ENCODE measurements at places on chromosomes 7 and 10.

- DNase-seq: no peak
Observed at GRCh38 chr10:58291538-58292174, 22.7 kb downstream of the CISD1 start.

DNA sequence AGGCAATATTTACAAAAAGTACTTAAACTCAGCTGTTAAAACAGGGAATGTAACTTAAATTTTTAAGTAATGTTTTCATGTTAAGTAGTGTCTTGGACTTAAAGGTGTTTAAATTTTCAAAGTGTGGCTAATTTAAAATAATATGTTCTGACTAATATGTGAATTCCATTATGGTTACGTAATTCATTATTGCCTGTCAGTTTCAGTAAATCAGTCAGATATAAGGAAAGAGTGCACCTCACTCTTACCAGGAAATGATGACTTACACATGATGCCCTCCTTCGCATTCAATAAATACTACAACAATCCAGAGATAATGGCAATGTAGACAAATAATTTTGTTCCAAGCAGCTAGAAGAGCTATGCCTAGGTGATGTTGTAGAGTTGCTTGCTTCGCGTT is 69.0 kb upstream of the WNT16 start:
- no peak for DNase-seq

DNA sequence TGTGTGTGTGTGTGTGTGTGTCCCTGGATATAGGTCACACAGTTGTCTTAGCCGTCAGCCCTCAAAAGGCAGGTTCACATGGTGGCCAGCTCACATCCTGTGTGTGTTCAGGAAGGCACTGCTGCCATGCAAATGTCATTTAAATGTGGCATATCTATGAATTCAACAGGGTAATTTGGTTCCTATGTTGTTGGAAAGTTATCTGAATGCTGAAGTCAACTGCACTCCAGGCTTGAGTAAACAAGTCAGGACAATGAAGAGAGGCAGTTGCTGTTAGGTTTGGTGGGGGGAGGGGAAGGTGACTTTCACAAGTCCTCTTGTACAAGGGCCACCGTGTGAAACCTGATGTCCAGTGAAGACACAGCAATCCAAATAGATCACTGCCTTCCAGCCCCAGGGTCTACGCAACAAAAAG is 61.1 kb downstream of the PTPRE start:
- no peak for DNase-seq

- DNase-seq: no peak
Observed at GRCh38 chr10:114538181-114538906, 119.7 kb downstream of the ABLIM1 start.

GRCh38 chr7:41976411-41976810 is 260.6 kb downstream of the GLI3 start:
- no peak for DNase-seq

DNA sequence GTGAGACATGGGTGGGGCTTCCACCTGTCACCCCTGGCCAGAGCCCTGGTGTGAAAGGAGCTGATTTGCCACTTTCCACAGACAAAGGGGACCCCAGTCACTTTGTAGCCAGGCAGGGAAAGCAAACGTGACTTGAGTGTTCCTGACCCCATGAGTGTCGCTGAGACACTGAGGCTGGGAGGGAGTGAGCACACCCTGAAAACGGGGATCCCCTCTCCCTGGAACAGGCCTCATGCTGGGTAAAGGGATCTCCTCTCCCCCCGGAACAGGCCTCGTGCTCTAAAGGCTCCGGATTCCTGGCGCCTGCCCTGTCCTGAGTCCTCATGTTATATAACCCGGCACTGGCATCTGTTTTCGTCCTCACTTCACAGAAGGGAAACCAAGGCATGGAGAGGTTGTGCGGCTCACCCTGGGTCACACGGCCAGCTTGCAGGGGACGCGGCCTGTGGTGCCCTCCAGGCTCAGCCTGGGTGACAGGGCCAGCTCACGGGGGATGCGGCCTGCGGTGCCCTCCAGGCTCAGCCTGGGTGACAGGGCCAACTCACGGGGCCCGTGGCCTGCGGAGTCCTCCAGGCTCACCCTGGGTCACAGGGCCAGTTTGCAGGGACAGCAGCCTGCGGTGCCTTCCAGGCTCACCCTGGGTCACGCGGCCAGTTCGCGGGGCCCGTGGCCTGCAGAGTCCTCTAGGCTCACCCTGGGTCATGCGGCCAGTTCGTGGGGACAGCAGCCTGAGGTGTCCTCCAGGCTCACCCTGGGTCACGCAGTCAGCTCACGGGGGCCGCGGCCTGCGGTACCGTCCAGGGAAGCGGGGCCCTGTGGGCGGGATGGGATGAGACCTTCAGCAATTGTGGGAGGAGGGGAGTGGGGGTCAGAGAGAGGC is 104.7 kb downstream of the PDGFA start:
- no peak for DNase-seq

DNA sequence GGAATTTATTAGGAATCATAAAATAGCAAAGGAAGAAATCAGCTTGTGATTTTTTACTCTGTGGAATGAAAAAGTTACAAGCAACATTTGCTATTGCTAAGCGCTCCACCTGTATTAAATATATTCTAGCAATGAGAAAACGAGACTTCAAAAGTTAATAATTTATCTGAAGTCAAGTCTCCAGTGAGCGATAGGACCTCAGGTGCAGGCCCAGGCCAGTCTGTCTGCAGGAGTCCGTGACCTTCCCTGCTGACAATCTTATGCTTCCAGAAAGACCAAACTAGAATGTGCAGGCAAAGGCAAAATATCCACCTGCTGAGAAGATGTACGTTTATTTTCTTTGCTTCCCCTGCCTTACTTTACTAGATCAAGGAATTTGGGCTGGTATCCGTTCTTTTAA is 22.7 kb downstream of the MRC1 start:
- no peak for DNase-seq

DNA sequence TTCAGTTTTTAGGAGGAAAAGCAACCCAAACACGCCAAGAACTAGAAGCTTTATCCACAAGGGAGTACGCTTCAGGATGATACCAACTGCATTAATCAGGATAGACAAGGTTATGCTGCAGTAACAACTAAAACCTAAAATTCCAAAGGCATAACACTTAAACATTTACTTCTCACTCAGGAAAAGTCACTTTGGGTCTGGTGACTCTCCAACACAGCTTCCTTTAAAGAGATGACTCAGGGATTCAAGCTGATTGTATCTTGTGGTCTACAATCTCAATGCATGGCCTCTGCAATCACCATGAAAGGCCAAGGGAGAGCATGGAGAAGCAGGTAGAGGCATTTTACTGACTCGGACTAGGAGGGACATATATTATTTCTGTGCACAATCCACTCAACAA is 315.8 kb downstream of the KCNMA1 start:
- no peak for DNase-seq

Measured in AG04449 (cell line).